ENCODE measurements at places on chromosomes 7 and 10.

DNA sequence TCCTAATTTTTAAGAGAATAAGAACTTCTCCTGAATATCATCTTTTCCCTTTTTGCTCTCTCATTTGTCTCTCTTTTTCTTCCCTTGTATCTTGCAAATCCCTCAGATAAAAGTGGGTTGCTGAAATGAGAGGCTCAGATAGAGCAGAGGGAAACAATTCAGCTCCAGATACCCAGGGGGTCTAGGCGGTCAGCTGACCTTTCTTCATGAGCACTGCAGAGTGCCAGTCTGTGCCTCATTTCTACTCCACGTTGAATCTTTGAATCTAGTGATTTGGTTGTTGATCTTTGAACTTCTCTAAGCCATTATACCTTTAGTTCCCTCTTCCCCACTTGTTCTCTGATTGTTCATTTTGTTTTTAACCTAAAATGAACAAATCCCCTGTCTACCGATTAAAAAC, 572.6 kb downstream of the PTPRN2 start:
- DNase-seq = no peak

- DNase-seq = no peak
These were observed 574.5 kb downstream of the TYW1 start for GRCh38 chr7:67571026-67571545.

DNA sequence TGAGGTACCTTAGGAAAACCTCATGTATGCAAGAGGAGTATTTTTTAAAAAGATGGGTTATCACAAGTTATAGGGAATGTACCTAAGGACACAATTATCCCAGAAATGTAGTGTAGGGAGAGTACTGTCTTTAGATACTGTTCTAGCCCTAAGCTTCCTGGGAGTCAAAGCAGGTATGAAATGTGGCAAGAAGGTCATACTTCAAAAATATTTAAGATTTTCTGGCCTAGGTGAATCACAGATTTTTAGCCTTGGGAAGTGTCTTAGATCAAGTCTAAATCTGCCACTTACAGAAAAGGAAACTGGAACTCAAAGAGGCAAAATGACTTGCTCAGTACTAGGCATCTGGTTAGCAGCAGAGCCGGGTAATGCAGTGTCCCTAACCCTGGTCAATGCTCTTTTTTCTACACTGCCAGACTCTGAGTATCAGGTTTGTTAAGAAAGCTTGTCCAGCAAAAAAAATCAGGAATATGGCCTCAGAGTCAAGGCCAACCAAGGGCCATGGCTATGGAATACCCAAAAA, 13.9 kb downstream of the PIK3AP1 start:
- no peak for DNase-seq

GRCh38 chr7:84088802-84089201, 105.8 kb downstream of the SEMA3A start:
- no peak for DNase-seq

DNA sequence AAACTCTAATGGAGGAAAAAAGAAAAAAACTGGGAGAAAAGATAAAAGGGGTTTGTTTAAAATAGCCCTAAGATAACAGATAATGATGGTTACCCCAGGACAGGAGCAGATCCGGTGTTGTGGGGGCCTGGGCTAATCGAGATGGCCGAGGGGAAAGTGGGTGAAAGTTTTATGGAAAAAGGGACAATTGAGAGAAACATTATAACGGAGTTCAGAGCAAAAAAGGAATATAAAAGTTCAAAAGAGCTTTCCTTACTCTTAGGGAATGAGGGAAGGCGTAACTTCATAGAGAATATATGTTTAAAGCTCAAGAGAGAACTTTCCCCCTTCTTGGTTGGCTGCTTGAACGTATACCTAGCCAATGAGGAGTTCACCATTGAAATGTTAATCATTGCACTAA, 131.4 kb downstream of the BAMBI start:
- no peak for DNase-seq

DNA sequence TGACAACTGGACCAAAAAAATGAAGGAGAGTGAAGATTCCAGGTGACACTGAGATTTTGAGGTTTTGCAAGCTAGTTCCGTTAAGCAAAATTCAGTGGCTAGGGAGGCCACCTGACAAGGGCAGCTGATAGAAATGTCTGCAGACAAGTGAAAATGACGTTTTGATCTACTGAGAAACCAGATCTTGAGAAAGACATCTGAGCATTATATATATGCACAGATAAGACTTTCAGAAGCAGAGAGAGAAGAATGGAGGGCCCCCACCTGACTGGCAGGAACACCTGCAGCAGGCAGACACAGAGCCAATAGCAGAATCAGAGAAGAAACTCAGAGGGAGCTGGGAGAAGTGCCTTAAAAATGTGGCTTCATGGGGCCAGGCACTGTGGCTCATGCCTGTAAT, 76.1 kb upstream of the LRGUK start:
- no peak for DNase-seq

DNA sequence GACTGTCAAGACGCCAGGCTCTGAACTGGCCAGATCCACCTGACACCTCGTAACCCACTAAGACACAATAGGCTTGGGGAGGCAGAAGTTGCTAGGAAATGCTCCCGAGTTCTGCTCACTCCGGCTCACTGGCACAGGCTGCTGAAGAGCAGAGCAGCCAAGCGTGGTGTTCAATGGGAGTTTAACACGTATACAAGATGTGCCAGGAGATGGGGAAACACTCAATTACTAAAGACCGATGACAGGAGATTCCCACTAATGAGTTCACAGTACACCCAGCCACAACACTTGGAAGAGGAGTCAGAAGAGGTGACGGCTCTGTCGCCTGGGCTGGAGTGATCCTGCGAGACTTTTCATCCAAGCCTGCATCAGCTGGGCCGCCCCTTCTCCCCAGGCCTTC, 303.4 kb downstream of the GFRA1 start:
- DNase-seq = no peak

Measured in thoracic aorta (tissue), 2 donors.